ENCODE measurements at places on chromosomes 2 and 18.
A peak's percentile ranks its signal among the peaks of the same experiment; 100 is the strongest.

GRCh38 chr2:223500709-223501108 lies 101.5 kb downstream of the SCG2 start:
- no peak for DNase-seq

DNA sequence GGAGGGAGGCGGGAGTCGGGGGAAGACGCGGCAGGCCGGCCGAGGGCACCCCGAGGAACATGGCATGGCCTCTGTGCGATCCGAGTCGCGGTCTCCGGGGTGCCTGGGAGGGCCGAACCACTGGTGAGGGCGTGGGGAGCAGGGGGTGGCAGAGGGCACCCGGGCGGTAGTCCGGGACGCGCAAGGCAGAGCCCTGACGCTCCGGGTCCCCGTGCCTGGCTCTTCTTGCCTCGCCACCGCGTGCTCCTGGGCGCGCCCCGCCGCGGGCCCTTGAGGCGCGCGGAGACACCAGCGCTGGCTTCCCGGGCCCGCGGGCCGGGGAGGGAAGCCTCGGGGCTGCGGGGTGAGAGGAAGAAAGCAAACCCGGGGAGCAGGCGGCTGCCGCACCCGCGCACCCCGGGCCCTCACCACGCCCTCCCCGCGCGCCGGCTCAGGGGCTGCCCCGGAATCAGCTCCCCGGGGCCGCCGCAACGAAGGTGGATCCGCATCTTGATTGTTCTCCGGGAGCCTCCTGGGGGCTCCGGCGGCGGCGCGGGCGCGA lies 4.3 kb downstream of the SOX11 start:
- DNase-seq: no peak

DNA sequence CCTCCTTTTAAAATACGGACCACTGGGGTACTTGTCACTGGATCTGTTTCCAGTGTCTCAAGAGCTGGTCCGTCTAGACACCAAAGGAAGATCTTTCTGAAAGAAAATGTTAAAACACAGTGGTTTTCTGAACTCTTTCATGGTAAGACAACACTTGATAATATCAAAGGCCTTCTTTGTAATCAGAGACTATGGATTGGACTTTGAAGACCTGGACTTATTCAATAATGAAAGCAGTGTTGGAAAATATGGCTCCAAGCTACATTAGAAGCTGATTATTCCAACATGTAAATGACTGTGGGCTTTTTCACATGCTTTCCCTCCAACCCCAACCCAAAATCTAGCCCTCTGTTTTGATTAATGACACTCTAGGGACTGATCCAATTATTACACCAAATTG lies 329.4 kb upstream of the LYPD1 start:
- DNase-seq: no peak

GRCh38 chr2:236359426-236360045 lies 95.3 kb upstream of the ASB18 start:
- no peak for DNase-seq

DNA sequence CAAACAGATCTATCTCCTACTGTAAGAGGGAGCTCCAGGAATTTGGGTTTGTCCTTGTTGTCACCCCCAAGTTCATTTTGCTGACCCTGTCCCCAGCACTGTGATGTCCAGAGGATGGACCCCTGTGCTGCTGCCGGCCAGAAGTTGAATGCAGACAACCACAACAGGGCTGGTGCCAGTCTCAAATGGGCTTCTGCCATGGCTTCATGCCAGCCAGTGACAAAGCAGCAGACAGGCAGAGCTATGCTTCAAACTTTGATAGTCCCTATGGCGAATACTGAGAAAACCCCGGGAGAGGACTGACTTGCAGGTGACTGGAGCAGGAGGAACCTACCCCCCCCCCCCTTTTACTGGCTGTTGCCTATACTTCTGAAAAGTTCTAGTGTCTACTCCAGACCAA lies 3.2 kb downstream of the SMAD7 start:
- DNase-seq: no peak

GRCh38 chr2:207716056-207716455 lies 4.6 kb downstream of the CCNYL1 start:
- no peak for DNase-seq

DNA sequence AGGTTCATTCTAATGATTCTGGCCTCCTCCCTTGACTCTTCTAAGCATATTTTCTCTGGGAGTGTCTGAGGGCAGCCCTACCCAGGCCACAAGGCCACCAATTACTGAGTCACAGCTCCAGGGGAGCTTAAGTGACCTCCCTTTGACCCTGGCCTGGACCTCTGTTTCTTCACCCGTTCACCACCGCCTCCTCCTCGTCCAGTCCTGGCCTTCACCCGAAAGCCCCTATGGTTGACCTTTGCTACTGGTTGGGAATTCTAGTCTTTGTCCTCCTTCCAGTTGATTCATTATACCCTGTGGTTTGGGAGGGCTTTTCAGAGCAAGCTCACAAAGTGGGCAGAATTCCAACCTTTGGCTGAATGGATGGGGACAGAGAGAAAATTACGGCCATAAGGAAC lies 72.6 kb downstream of the NRP2 start:
- DNase-seq: peak; percentile 48

DNA sequence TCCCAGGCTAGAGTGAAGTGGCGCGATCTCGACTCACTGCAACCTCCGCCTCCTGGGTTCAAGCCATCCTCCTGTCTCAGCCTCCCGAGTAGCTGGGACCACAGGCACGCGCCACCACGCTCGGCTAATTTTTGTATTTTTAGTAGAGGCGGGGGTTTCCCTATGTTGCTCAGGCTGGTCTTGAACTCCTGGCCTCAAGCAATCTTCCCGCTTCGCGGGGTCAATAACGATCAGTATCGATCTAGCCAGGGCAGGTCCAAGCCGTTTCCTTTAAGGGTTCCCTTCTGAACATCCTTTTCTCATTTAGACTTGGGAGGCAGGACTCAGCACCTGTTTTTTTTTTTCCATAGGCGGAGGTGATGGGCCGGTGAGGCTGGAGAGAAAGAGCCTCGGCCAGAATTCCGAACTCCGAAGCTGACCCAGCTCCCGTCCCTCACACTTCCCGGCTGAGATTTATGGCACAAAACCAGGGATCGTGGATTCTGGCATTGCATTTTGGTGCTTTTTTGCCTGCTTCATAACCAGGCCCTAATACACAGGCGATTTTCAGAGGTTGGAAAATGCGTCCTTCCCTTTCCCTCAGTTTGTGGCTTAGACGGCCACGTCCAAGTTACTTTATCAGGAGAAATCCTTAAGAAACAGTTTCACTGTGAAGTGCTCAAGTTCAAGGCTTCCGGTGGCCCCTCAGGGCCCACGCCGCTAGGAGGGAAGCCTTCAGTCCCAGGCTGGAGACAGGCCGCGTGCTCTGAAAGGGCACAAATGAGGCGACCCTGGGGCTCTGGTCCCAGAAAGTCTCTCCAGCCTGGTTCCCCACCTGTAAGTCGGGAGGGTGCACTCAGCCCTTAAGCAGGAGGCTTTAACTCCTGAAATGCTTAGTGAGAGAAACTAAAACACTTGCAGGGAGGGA lies 998 bp upstream of the SLC66A3 start:
- DNase-seq: no peak

- no peak for DNase-seq
These were observed 62.1 kb upstream of the THSD7B start for GRCh38 chr2:136703214-136703613.

- no peak for DNase-seq
These were observed 112.2 kb downstream of the GALNT3 start for GRCh38 chr2:165681841-165682240.

- no peak for DNase-seq
These were observed 193.9 kb downstream of the NBAS start for GRCh38 chr2:15367205-15367604.

DNA sequence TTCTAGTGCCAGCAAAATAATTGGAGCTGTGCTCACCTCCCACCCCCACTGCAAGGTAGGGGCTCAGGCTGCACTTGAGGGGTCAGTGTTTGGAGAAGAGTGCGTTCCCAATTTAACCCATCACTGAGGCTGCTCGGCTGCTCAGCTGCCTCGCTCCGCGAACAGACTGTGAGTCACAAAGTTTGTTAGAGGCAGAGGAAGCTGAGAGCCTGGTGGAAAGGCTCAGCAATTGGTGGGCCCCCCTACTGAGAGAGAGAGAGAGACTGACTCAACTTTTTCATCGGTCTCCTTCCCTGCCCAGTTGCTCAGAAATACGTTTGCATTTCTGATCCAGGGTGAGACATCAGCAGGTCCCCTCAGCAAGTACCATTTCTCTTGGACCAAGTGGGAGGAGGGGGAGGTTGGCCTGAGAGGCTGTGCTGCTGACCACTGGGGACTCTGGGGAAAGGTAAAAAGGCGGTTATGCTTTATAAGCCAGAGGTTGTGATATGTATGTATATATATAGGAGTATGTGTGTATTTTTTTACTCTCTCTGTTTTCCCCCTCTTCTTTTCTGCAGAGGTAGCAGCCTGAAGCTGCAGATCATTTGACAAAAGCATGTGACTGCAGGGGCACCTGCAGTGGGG lies 1.5 kb downstream of the EFR3B start:
- DNase-seq: peak; percentile 88

DNA sequence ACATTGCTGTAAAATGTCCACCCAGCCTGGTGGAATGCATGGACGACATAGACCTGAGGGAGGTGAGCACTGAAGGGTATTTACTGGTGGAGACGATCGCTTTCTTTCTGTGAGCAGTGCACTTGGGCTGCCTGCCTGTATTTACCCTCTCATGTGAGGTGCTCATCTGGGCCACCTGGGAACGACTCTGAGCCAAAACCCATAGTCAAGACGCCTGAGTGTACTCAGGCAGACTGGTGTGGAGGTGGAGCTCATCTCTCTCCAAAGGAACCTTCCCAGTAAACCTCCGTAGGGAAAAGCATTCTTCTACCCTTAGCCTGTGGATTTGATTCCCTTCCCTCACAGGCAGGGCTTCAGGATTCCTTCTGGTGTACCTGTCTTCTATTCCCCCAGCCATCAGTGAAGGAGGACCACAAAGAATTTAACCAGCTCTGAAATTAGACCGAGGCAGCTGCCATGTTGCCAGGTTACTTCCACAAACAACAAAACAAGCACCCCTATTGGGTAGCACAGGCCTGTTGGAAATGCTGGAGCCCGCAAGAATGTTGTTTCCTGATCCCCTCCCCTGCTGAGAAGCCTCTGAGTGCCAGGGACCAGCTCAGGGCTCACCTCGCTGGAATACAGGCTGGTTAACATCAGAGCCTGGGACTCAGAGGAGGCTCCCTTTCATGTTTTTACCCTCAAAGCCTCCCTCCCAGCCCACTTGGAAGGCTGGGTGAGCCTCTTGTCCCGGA lies 47.5 kb upstream of the TXNDC2 start:
- peak; percentile 80 for DNase-seq
